ENCODE measurements at places on chromosomes 7 and 10.

GRCh38 chr10:98195120-98195519 is 60.7 kb downstream of the R3HCC1L start:
- no peak for DNase-seq

DNA sequence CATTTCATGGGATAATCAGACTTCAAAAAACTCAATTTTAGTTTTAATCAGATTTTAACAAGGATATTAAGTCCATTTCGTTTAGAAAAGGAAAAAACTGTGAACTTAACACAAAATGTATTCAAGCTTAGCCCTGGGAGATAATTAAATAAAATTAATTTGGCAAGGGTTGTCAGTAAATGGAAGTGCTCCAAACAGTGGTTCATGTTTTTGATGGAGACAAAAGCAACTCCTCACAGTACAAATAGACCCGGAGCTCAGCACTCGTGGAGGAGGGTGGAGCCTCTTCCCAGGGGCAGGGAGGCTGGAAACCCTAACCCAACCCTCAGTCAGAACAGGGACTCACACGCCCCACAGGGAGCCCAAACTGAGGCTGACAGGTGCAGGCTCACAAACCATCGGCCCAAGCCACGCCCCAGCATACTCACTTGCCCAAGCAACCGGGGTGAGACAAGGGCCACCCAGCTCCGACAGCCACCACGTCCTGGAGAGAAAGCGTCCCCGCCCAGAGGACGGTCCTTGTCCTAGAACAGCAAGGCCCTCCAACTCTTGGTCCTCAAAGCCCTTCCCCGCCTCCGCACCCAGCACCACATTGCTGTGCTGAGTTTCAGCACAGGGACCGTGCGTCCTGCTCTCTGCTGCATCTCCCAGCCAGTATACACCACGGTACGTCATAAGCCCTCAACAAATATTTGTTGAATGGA is 39.8 kb downstream of the MAD1L1 start:
- no peak for DNase-seq

DNA sequence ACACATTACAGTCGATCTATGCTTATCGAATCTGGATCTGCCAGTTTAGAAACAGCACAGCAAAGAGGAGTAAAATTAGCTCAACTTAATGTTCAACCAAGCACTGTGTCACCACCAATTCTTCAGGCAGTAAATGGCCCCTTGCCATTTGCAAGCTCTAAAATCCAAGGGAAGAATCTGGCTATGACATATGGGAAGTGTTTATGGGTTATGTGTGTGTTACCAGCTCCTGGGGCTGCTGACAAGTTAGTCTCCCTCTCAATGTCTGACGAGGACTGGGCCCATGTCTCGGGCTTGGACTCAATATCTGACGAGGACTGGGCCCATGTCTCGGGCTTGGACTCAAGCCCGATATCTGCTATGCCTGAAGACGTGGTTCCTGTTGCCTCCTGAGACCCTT is 5.7 kb upstream of the ITIH2 start:
- no peak for DNase-seq

DNA sequence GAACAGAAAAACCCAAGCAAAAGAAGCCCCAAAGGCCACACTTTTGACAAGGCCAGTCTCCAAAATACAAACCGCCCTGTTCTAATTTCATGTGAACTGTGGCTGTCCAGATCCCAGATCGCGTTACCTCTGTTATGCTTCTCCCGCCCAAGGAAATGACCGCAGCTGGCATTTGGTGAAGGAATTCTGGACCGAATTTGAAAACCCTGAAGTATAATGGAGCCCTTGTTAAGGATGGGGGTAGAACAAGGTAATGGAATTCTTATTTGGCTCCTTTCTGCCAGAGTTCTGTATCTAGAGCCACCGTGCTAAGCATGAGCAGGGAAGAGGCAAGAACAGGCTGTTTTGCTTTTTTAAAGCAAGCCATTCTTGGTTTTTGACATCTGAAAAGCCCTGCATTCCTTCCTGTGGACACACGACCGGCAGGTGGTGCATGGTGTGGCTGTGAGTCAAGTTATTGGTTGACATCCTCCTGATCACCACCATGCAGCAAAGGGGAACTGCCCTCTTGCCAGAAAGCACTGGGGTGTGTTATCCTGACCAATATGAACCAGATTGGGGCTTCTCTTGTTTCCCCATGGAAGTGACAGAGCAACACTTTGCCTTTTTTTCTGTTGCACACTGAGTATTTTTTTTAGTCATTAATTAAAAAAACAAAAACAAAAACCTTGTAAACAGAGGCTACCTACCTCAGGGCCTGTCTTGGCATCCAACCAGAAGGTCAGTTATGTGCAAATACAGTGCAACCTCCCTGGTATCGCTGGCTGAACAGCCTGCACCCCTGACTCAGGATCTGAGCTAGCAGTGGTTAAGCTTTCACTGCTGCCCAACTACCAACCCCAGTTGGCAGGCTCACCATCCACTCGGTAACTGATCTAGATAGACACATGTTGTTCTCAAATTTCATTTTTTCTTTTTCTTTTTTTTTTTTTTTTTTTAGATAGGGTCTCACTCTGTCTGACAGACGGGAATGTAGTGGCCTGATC is 14.2 kb downstream of the UCMA start:
- DNase-seq = no peak

DNA sequence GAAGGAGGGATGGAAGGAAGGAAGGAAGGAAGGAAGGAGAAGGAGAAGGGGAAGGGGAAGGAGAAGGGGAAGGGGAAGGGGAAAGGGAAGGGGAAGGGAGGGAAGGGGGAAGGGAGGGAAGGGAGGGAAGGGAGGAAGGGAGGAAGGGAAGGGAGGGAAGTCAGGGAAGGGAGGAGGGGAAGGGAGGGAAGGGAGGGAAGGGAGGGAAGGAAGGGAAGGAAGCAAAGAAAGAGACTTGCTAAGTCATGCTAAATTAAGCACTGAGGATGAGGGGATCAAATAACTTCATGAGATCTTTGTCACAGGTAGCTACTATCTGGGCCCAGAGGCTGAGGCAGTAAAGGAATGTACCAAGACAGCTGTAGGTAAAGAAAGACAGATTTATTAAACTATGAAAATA is 116.4 kb downstream of the TRIL start:
- no peak for DNase-seq

DNA sequence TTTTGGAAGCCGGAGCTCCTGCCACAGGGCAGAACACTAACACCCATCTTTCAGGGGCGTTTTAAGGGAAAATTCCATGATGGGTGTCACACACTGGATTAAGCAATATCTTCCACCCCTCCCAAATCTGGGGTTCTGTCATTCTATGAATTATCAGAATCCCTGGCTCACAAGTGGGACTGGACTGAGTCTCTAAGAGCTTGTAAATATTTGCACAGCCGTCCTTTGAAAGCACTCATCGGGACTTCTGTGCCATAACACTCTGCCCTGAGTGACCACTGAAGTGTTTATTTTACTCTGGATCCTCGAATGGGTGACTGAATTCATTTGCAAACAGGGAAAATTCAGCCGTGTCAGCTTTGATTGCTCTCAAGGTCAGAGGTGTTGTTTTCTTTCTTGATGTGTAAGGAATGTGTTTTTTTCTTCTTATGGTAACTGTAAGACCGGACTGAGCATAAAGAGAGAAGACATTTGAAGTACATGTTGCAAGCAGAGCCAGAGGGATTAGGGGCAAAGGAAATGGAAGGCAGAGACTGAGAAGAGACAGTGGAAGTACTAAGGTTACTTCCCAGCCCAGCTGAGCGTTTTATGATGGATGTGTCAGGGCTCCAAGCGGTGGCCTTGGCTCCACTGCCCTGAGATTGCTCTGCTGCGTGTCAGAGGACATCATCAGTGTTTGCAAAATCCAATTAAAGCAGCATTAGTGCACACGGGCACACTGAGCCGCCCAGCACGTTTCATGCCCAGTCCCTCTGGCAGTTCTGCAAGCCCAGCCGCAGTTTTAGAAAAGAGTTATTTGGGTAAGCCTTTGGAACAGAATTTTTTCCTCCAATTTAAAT is 17.7 kb upstream of the GTPBP4 start:
- no peak for DNase-seq

DNA sequence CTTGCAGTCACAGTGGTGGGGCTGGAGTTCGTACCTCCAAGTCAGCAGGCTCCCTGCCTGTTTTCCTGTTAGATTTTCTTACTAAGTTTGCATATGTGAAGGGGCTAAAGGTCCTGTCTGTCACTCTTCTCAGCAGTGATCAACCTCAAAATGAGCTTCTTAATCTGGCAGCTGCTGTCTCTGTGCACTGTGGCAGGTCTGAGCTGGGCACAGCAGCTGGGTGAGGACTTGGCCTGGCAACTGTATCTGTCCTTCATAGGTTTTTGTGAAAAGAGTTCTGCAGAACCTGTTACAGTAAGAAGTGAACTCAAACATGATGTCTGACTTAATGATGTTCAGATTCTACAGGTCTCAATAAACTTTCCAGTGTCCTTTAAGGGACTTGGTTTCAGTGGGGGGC is 31.3 kb upstream of the GJD4 start:
- DNase-seq = no peak

GRCh38 chr10:101091546-101092290 is 29.9 kb downstream of the KAZALD1 start:
- no peak for DNase-seq

DNA sequence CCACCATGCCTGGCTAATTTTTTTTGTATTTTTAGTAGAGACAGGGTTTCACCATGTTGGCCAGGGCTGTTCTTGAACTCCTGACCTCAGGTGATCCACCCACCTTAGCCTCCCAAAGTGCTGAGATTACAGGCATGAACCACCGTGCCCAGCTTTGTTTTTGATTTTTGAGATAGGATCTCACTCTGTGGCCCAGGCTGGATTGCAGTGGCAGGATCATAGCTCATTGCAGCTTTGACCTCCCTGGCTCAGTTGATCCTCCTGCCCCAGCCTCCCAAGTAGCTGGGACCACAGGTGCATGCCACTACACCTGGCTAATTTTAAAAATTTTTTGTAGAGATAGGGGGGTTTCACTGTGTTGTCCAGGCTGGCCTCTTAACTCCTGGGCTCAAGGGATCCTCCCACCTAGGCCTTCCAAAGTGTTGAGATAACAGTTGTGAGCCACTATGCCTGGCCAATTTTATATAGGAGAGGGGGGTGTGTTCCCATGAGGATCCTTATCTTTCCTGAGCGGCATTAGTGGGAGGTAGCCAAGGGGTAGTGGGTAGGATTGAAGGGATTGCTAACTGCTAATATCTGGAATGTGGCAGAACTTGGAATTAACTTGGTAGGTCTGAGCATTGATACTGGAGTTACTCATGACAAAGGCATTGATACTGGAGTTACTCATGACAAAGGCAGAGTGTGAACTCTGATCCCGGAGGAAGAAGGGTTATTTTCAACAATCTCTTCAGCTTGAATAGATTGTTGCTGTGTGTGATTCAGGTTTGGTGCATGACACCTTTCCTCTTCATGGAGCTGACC is 1.0 kb upstream of the NOLC1 start:
- no peak for DNase-seq

- DNase-seq = no peak
Observed at GRCh38 chr7:3956949-3957348, 655.9 kb downstream of the SDK1 start.

DNA sequence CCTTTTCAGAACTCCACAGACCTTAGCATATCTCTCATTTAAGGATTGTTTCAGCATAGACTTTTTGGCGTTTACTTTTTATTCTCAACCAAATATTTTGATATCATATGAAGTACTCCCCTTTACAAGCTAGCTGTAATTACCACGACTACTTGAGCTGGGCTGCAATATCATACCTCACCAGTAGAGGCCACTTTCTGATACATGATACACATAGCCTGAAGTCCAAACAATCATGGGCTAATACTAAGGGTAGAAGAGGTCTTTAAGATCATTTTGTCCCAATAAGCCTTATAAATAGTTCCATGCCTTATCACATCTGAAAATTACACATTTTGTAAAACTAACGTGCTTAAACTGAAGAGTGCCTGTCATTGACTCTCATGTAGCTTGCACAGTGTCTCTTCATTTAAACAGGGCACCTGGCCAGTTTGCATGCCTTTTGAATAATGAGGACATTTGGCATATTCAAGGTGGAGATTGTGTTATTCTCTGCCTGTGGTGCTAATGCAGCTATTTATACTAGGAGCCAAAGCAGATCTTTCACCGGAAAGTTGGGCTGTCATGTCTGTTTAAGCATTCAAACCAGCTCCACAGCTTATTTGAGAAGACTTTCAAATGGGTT is 403.7 kb upstream of the ZMIZ1 start:
- no peak for DNase-seq

DNA sequence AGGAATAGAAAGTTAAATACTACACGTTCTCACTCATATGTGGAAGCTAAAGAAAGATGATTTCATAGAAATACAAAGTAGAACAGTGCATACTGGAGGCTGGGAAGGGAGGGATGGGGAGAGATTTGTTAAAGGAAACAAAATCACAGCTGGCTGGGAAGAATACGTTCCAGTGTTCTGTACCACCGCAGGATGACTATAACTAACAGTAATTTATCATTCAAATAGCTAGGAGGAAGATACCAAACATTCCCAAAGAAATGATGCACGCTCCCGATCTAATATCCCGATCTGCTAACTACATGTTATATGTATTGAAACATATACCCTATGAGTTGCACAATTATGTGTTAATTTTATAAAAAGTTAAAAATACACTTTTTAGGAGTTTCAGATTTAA is 162.3 kb downstream of the ZMYND11 start:
- no peak for DNase-seq

GRCh38 chr10:126186766-126187165 is 201.5 kb downstream of the ADAM12 start:
- no peak for DNase-seq

GRCh38 chr10:33306126-33306525 is 28.3 kb downstream of the NRP1 start:
- no peak for DNase-seq

DNA sequence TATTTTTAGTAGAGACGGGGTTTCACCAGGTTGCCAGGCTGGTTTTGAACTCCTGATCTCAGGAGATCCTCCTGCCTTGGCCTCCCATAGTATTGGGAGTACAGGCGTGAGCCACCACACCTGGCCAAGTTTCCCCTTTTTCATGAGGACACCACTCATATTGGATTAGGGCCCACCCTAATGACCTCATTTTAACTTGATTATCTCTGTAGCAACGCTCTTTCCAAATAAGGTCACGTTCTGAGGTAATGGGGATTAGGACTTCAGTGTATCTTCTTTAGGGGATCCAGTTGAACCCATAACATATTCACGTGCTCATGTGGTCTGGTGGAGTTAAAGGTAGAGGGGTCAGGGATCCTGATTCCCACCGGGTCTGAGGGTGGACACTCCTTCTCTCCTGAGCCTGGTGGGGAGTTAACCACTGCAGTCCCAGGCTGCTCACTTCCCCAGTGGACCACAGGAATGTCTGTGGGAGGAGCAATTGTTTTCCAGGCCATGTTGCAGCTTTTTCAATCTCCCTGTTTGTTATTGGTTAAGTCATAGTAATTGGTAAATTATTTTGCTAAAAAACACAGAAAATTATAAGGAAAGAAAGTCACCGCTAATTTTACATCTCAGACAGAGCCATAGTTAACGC is 130.5 kb downstream of the GRK5 start:
- DNase-seq = no peak

DNA sequence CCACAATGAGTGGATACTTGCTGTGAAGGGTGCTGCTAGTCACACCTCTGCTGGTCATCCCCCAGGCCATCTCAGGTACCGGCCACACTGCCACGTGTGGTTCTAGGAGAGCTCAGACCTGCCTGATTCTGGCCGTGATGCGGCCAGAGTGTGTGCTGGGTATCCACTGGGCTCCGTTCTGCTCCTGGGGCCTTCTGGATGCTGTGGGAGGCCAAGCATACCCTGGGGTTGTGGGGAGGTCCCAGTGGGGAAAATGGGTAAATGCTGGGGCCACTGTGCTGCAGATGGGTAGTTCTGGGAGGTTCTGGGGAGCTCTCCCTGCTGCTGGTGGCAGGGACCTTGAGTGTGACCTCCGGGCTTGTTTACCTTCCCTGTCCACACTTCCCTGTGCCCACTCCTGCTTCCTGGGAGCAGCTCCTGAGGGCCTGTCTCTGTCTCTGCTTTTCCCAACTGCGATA is 318.4 kb downstream of the GLRX3 start:
- no peak for DNase-seq

- DNase-seq = no peak
Observed at GRCh38 chr7:44086627-44087026, 4.3 kb upstream of the POLM start.

Data from NCI-H1694 (cell line).